Suprapubic skin (tissue), 4 donors: ENCODE measurements at places on chromosomes 12 and 14. TPM values are rescaled to one million over a fixed set of nuclear protein-coding genes. Genes with fewer than 3 reads are reported as not detected.

DNA sequence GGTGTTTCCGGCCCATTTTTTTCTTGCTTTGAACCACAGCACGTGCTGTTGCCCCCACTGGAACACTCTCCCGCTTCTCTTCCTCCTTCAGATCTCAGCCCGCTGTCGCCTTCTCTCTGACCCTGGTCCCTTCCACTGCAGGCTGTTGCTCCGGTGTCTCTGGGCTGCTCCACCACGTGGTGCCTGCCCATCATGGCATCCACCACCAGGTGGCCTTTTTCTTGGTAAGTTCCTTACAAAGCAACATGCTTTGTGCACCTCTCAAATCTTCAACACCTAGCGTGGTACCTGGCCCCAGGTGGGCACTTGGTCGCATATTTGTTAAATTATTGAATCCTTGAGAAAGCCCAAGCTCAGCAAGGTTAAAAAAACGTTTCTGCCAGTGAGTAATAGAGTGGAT lies 19.1 kb downstream of the TUNAR start:
- no peak for DNase-seq

- no peak for DNase-seq
Observed at GRCh38 chr14:40229676-40230075, 797.4 kb upstream of the FBXO33 start.

DNA sequence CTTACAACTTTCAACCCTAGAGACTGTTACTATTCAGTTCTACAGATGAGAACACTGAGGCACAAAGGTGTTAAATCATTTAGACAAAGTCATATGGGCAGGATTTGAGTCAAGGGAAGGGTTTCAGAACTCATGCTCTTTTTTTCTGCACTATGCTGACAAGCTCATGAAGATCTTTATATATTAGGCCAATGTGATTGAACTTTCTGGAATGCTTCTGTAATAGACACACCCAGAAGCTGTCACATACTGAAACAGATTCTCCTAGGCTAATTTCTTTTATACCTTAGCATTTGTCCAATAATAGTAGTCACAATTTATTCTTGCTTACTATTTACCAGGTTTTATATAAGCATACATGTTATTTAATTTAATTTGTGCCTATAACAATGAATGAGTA lies 164.0 kb downstream of the ALG10B start:
- DNase-seq: no peak

DNA sequence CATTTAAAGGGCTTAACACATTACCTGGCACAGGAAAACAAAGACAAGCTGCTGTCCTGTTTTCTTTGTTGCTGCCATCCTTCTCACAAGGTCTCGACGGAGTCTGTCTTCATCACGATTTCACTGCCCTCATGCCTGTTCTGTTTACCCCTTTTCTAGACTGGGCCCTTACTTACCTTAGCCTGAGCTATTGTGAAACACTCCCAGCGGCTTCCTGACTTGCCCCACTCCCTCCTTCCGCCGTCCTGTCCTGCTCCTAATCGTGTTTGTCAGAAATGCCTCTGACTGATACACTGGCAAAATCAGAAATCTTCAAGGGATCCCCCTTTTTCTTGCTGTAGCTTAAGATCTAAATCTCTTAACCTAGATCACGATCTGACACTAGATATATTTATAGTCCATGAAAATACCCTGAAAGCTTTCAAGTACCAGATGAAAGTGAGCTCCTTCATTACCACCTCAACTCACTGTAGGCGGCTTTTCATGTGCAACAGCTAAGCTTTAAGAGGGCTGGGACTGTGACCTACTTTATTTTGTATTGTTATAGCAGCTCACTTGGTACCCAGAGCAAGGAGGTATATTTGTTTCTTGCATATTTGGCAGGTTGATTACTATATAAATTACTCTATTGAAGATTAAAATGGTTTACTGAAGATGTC lies 32.1 kb downstream of the TECPR2 start:
- DNase-seq: no peak

DNA sequence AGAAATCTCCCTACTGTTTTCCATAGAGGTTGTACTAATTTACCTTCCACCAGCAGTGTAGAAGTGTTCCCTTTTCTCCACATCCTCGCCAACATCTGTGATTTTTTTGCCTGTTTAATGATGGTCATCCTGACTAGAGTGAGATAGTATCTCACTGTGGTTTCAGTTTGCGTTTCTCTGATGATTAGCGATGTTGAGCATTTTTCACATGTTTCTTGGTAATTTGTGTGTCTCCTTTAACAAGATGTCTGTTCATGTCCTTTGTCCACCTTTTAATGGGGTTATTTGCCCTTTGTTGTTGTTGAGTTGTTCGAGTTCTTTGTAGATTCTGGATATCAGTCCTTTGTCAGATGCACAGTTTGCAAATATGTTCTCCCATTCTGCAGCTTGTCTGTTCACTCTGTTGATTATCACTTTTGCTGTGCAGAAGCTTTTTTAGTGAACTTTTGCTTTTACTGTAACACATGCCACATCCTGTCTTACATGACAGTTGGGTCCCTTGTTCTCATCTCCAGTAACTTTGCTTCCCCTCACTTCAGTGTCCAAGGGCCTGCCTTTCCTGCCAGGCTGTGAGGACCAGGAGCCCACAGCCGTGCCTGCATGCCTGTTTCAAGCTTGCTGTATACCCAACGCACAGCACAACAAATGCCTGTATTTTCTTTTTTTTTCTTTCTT lies 64.9 kb downstream of the SPRING1 start:
- DNase-seq: no peak

- DNase-seq: no peak
Observed at GRCh38 chr14:75067212-75067611, 2.2 kb upstream of the ZC2HC1C start.

DNA sequence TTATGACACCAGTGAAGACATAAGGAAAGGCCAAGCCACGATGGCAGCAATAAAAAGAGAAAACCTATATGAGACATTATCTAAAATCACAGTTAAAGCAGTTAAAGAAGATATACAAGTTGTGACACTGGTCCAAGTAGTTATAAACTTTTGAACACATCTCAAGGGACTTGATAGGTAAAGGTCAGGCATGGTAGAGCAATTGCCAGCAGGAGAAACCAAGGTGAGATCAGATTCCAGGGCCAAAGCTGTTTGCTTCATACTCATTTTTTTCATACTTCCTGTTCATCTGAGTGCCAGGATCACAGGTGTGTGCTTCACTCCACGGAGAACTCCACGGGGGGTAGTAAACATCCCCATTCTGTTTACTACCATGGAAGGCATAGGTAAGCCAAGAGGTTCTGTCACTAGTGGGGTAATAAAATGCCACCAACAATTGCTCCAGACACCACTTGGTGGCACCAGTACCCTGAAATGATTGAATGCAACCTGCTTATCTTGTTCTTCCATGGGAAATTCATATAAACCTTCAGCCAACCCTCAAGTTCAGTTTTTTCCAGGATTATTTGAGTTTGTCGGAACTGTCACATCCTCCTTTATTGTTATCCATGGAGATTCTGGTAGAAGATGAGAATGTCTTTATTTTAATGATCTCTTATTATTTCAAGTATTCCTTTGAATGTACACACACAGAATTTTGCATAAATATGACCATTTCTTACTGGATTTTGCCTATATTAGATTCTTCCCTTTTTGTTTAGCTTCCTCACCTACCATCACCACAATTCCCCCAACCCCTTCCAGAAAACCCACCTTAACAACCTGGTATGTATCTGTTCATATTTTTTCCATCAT lies 59.2 kb upstream of the TSPAN8 start:
- DNase-seq: no peak

GRCh38 chr14:68011406-68012028 lies 191.9 kb downstream of the RAD51B start:
- DNase-seq: no peak

- DNase-seq: no peak
Observed at GRCh38 chr12:104175726-104176247, 37.8 kb upstream of the NFYB start.

DNA sequence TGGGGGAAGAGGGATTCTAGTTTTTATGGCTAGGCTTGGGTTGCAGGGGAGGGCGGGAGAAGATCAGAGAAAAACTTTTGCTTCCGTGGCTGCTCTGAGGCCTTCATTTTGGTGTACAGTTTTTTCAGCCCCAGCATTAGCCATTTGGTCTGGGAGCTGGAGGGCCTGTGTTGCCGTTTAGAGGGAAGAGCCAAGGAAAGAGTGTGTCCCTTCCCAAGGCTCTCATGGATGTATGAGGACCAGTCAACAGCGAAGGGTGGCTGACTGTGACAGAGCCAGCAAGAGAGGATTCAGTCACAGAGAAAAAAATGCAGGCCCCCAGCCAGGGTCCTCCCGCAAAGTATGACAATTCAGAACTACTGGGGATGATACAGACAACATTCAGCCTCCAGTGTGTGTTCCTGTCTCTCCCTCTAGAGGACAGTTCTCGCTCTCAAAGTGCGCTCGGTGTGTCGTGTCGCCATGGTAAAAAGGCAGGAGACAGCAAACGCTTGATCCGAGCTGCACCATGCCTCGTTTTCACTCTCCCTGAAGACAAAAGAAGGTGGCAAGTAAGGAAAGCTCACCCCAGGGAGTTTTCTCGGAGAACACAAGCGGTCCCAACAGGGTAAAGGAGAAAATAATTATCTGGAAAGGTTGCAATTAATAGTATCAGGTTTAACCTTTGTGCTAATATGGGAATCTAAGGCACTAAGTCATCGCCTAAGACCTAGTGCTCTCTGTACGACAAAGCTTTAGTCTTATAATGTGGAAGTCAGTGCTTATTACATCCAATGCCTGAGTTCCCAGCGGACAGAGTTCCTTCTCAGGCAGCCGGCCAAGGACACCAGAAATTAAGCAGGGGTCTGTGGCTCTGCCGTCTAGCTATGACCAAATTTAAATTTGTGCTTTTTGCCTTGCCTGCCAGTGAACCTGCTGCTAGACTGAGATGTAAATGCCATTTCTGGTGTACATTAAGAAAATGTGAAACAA lies 157.3 kb upstream of the PLXNC1 start:
- no peak for DNase-seq

DNA sequence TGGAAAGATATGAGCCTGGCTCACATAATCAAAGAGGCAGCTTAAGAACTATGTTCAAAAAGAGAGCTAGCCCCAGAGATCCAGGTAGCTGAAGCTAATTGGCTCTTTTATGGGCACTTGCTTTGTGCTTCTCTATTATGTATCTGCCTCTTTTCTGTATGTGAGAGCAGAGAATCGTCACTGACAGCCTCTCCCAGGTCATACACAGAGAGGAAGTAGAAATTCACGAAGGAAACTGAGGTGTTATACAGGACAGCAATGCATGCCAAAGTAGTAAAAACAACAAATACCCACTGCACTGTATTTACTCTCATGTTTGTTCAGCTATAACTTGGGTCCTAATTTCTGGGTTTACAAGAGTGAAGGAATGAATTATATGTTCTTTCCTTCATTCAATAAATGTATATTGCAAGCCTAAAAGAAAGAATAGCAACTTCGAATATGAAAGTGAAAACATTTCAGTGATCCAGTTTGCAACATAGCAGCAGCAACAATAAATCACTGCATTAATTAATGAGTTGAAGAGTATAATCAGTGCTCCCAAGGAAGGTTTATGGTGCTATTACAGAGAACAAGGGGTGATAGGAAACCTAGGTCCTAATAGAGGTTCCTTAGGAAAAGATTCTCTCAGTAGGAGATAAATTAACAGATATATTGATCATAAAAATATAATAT lies 47.1 kb upstream of the ATXN7L3B start:
- DNase-seq: no peak

DNA sequence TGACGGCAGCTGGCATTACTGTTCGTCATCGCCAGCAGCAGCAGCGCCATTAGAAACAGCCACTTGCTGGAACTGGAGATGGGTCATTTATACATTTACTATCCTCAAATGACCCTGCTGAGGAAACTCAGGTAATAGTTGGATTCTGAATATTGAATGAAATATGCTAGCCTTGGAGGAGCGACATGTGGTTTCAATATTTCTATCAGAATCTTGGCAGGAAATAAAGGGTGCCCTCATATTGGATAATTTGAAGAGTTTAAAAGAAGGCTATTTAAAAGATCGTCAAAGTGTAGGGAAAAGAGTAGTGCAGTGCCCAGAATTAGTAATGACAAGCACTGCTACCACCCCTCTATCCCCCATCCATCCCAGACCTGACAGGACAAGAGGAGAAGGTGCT lies 109.6 kb upstream of the CPM start:
- DNase-seq: no peak

- no peak for DNase-seq
Observed at GRCh38 chr12:28104316-28104715, 85.9 kb upstream of the CCDC91 start.

- no peak for DNase-seq
Observed at GRCh38 chr12:42666671-42667243, 77.2 kb upstream of the PRICKLE1 start.

DNA sequence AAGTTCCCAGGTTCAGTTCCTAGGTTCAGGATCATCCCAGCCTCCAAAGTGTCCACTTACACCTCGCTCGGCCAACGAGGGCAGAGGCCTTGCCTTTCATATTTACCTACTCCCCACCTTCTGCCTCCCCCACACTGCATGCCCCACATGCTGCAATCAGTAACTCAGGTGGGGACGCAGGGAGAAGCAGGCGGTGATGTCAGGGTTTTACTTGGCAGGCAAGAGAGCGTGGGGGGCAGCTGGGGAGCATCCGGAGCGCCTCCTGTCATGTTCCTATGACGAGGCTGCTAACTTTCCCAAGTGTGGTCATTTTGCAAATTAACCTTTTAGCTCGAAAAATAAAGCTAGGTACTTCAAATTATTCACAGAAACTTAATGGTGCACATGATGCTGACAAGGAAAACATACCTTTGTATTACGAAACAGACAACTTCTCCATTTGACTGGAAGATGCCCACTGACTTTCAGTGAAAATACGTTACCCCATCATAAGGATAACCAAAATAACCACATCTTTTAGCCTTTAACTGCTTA lies 53.8 kb downstream of the SETD3 start:
- no peak for DNase-seq

DNA sequence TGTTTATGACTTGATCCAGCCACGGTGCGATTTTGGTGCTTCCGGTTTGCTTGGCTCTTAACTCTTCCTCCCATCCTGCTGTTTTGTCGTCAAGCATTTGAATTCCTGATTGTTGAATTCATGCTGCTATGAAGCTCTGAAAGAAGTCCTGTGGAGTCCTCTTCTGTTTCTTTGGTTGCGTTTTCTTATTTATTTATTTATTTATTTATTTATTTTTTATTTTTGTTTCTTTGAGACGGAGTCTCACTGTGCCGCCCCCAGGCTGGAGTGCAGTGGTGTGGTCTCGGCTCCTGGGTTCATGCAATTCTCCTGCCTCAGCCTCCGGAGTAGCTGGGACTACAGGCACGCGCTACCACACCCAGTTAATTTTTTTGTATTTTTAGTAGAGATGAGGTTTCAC lies 3.0 kb upstream of the MTA1 start:
- DNase-seq: no peak

DNA sequence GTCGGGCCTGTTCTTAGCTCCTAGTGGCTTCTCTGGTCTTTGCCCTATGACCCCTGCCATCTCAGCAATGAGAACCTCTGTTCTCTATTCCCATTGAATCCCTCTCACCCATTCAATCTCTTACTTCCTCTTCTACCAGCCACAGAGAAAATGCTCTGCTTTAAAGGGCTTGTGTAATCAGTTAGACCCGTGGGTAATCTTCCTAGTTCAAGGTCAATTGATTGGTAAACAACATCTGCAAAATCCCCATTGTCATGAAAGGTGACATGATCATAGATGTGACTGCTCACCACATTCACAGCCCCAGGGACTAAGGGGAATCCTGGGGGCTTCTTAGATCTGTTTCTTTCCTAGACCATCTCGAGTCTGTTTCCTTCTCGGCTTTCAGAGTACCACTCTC lies 7.2 kb upstream of the CCDC197 start:
- no peak for DNase-seq

The CCDC177 gene
- not detected for total RNA-seq

The TAS2R10 gene
- total RNA-seq: 0.80 TPM

The CLEC6A gene
- total RNA-seq: not detected

The CCDC38 gene
- total RNA-seq: not detected

The CLEC1B gene
- not detected for total RNA-seq

The TMTC2 gene
- total RNA-seq: 21.1 TPM

The REC8 gene
- 2.5 TPM for total RNA-seq

The NYNRIN gene
- total RNA-seq: 34.4 TPM
